Glomerular endothelial cell (primary cell): ENCODE measurements at places on chromosomes 13 and 19. TPM values are rescaled to one million over a fixed set of nuclear protein-coding genes. Genes with fewer than 3 reads are reported as not detected.

The LHFPL6 gene
- 10.6 and 19.1 TPM in 2 replicates for total RNA-seq

DNA sequence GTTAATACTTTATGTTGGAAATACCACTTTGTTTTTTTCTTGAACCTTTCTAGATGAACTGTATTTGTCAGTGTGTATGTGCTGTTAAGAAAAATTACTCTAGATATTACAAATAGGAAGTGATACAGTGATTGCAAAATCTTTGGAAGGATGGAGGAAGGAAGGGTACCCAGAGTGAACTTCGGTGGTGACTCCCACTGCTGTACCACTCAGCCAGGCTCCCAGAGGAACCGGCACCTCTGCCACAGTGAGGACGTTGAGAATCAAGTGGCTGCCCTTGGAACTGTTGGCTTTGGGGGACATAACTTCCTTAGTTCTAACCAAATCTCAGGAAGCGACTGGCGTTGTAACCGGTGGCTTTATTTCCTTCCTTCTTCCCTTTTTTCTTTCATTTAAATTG, 184.7 kb downstream of the PCCA start:
- no peak for DNase-seq

GRCh38 chr19:30335306-30335886, 36.8 kb upstream of the ZNF536 start:
- DNase-seq, result no peak

DNA sequence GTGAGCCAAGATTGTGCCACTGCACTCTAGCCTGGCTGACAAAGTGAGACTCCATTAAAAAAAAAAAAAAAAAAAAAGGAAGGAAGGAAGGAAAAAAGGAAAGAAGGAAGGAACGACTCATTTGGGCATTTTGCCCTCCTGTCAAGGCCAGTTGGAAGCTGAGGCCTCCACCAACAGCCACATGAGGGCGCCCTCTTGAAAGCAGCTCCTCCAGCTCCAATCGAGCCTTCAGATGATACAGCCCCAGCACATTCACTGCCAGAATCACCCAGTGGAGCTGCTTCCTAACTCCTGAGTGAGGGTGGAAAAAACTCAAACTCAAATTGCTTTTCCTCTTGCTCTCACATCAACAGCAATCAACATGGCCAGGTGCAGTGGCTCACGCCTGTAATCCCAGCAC, 40.9 kb downstream of the GNG7 start:
- DNase-seq, result no peak
